ENCODE measurements at places on chromosomes 3 and 15. TPM values are rescaled to one million over a fixed set of nuclear protein-coding genes. Genes with fewer than 3 reads are reported as not detected.

- no peak for DNase-seq
Measured at GRCh38 chr15:34185666-34186065, 24.2 kb downstream of the KATNBL1 start.

DNA sequence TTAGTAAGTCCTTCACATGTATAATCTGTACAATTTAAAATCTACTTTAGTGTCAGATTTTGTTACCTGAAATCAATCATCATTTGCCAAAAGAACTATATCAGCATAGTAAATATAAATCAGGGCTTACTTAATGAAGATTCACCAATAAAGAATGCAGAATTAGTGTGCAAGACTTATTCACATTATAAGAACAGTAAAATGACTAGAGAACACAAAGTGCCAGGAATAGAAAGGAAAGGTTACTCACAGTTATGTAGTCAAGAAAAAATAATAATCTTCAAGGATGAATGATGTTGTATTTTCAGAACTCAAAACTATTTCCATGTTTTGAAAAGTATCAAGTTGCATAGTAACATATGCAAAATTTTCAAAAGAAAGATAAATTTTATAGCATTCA lies 891.9 kb downstream of the ROBO1 start:
- DNase-seq: no peak

GRCh38 chr15:50137330-50137761 lies 18.3 kb upstream of the ATP8B4 start:
- DNase-seq: no peak

GRCh38 chr3:106206613-106207012 lies 337.8 kb upstream of the CBLB start:
- DNase-seq: no peak

GRCh38 chr15:41511899-41512369 lies 1.7 kb downstream of the LTK start:
- DNase-seq: no peak

GRCh38 chr3:105730801-105731354 lies 137.9 kb downstream of the CBLB start:
- no peak for DNase-seq

GRCh38 chr15:66232267-66232625 lies 21.3 kb downstream of the MEGF11 start:
- DNase-seq: no peak

GRCh38 chr3:176293276-176293675 lies 904.0 kb downstream of the TBL1XR1 start:
- DNase-seq: no peak

DNA sequence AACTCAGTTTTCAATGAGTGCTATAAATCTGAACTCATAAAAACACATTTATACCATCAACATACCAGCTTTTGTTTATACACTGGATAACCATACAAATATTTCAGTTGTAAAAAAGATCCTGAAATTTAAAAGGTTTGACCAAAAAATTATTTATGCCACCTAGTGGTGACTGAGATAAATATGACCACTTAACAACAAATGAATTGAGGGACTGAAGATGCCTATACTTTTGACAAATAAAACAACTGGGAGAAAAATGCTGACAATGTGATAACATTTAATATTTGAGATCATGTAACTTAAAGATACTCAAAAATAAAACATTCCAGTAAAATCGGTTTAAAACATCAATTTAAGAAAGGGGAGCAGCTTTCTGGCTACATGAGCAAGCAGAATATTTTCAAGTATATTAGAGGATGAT lies 30.4 kb downstream of the ATG3 start:
- no peak for DNase-seq

DNA sequence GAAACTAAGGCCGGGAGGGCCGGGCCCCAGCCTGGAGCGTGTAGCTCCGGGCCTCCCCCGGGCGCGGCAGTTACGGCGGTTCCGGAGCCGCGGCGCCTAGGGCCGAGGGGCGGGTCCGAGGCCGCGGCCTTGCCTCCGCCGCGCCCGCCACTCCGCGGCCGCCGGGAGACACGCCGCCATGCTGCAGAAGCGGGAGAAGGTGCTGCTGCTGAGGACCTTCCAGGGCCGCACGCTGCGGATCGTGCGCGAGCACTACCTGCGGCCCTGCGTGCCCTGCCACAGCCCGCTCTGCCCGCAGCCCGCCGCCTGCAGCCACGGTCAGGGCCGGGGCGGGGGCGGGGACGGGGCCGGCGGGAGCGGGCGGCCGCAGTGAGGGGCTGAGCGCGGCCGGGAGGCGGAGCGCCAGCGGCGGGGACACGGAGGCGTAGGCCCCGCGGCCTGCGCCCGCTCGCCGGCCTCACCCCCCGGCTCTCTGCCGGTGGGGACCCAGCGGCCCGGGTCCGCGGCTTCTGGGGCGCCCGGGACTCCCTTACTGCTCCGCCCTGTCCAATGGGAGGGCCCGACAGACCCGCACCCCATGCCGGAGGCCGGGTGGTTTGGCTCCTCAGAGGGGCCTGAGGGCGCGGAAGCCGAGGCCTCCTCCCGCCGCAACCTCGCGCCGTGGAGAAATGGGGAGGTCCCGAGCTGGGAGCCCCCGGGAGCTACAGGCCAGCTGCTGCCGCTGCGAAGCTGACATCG lies at the start of gene DIS3L:
Gene DIS3L (plus strand): TSS at position 150 of the 738 bp plus-strand sequence. CDS start 29 bp downstream, at position 179.
- DNase-seq: peak; percentile 72

DNA sequence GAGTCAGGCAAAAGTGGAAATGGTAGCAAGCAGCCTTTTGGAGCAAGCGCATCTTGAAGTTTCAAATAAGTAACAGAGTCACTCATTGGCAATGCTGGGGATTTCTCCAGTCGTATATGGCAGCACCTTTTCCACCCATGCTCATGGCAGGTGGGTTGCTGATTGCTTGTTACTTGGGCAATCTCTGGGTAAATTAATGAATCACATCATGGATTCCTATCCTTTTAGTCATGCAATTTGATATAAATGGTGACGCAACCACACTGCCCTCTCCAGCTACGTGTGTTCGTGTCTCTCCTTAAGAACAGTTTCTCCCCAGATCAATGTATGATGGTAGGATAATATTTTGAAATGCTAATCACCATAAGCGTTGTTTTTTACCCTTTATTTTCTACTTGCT lies 339.9 kb upstream of the KCNH8 start:
- DNase-seq: no peak

- no peak for DNase-seq
Measured at GRCh38 chr15:56056626-56057025, 63.2 kb upstream of the NEDD4 start.

- DNase-seq: no peak
Measured at GRCh38 chr3:120171134-120171873, 77.1 kb upstream of the GSK3B start.

DNA sequence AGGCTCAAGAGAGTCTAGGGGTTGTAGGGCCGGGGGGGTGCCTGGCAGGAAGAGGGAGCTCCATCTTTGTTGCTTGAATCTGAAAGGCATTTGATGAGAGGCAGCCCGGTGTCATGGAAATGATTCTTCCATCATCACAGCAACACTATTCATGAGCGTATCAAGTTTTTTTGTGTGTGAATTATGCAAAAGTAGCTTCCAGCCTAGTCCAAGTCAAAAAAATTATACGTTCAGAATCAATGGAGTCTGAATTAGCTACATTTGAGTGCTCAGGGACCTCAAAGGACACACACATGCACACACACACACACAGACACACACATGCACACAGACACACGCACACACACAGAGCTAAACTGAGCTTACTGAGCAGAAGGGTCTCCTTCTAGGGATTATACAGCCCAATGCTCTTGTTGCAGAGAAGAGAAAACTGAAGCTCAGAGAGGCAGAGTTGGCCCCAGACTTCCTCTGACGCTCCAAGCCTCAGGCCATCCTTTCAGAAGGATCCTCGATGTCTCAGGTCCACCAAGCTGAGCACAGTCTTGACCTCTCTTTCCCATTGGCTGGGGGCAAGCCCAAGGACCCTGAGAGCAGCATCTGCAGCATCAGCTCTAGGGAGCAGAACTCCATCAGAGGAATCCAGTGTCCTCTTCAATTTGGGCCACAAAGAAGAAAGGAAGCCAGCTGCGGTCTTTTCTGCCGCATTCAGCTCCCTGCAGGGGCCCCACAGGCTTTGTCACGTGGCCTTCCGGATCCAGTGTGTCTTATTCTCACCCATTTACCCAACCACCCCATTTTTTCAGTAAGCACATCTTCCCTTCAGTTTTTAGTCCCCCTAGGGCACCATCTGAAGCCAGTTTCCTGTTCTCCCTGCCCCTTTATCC lies 228.0 kb downstream of the UACA start:
- DNase-seq: no peak

DNA sequence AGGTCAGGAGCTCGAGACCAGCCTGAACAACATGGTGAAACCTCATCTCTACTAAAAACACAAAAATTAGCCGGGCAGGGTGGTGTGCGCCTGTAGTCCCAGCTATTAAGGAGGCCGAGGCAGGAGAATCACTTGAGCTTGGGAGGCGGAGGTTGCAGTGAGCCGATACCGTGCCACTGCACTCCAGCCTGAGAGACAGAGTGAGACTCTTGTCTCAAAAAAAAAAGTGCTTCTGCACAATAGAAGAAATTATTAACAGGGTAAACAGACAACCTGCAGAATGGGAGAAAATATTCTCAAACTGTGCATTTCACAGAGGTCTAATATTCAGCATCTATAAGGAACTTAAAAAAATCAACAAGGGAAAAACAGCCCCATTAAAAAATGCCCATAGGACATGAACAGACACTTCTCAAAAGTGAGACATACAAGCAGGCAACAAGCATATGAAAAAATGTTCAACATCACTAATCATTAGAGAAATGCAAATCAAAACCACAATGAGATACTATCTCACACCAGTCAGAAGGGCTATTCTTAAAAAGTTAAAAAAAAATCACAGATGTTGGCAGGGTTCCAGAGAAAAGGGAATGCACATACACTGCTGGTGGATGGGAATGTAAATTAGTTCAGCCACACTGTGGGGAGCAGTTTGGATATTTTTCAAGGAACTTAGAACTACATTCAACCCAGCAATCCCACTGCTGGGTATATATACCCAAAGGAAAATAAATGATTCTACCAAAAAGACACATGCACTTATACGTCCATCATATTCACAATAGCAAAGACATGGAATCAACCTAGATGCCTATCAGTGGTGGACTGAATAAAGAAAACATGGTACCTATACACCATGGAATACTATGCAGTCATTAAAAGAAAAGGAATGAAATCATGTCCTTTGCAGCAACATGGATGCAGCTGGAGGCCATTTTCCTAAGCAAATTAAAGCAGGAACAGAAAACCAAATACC lies 75.5 kb downstream of the MSL2 start:
- DNase-seq: no peak

GRCh38 chr15:77543159-77543882 lies 89.4 kb downstream of the LINGO1 start:
- peak; percentile 87 for DNase-seq

DNA sequence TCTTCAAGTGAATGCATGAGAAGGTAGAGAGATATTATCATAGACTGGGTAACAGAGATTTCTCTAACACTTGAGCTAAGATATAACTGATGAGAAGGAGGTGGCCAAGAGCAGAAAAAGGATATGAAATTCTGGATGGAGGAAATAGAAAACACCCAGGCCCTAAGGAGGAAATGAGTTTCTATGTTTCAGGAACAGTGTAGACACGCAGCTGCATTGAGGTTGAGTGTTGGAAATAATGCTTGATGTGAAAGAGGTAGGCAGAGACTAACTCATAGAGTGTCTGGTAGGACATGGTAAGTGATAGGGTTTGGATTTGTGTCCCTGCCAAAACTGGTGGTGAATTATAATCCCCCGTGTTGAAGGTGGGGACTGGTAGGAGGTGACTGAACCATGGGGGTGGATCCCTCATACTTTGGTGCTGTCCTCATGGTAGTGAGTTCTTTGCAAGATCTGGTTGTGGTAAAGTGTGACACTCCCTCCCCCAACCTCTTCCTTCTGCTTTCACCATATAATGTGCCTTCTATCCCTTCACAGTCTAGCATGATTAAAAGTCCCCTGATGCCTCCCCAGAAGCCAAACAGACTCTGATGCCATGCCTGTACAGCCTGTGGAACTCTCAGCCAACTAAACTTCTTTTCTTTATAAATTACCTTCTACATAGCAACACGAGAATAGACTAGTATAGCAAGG lies 787.3 kb downstream of the EDEM1 start:
- no peak for DNase-seq

GRCh38 chr15:70947351-70948335 lies 55.0 kb downstream of the LRRC49 start:
- DNase-seq: no peak

GRCh38 chr3:14092464-14092863 lies 32.2 kb downstream of the CHCHD4 start:
- no peak for DNase-seq

DNA sequence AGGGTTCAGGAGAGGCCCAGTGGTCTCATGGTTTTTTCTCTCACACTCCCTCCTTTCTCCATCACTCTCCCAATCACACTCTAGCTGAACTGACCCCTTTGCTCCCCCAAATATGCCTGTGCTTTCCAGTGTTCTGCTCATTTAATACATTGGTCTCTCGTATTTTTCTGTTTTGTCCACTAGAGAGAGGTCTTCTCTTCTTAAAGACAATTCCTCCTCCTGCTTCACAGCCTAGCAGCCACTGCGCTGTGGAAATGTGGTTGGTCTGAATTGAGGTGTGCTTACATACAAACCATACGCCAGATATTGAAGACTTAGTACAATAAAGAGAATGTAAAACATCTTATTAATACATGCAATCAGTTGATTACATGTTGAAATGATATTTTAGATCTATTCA lies 60.6 kb upstream of the XCR1 start:
- no peak for DNase-seq

GRCh38 chr3:154184582-154184981 lies 63.4 kb downstream of the ARHGEF26 start:
- DNase-seq: no peak

DNA sequence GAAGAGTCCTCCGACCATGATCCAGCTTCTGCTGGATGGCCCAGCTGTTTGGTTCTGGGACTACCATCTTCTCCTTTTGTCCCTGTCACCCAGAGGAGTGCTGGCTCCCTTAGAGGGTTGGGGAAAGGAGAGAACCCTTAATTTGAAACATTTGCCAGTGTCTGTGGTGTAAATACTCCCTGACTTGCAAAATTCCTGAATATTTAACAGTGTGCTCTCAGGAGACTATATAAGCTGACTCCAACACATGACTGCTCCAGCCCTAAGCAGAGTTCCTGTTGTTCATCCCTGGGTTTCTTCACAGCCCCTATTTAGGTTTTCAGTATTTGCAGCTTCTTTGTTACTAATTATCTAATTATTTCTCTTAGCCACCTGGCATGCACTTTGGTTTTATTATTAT lies 133.1 kb downstream of the CPNE4 start:
- DNase-seq: no peak

GRCh38 chr3:157467200-157467599 lies 30.6 kb downstream of the PTX3 start:
- no peak for DNase-seq

The CACNA2D3 gene
- polyA plus RNA-seq: 2.0 TPM

The IGF2BP2 gene
- polyA plus RNA-seq: 6.8 TPM

The C3orf49 gene
- polyA plus RNA-seq: not detected

The SCG5 gene
- 34.1 TPM for polyA plus RNA-seq

The CNOT10 gene
- polyA plus RNA-seq: 12.3 TPM

The MAN2A2 gene
- polyA plus RNA-seq: 29.1 TPM

The LRRIQ4 gene
- 0.17 TPM for polyA plus RNA-seq

The AMIGO3 gene
- polyA plus RNA-seq: 0.77 TPM

The SSUH2 gene
- polyA plus RNA-seq: 1.5 TPM

The SAMD7 gene
- polyA plus RNA-seq: not detected

The OR5H1 gene
- not detected for polyA plus RNA-seq

The ITIH4 gene
- polyA plus RNA-seq: 2.8 TPM

The GOLGA6B gene
- not detected for polyA plus RNA-seq

The STRIT1 gene
- not detected for polyA plus RNA-seq

The TRIM59 gene
- 1.4 TPM for polyA plus RNA-seq

The SLC9C1 gene
- polyA plus RNA-seq: not detected

The CCR3 gene
- polyA plus RNA-seq: not detected

The LARP6 gene
- 61.7 TPM for polyA plus RNA-seq

The DENND4A gene
- polyA plus RNA-seq: 15.5 TPM

The ZNF385D gene
- polyA plus RNA-seq: 0.77 TPM

The NR2E3 gene
- polyA plus RNA-seq: not detected

The KBTBD13 gene
- polyA plus RNA-seq: 0.10 TPM

Data from ovary (tissue), 10 donors.